Ammon's horn (tissue), 1 donor: ENCODE measurements at places on chromosomes 12 and 14.

DNA sequence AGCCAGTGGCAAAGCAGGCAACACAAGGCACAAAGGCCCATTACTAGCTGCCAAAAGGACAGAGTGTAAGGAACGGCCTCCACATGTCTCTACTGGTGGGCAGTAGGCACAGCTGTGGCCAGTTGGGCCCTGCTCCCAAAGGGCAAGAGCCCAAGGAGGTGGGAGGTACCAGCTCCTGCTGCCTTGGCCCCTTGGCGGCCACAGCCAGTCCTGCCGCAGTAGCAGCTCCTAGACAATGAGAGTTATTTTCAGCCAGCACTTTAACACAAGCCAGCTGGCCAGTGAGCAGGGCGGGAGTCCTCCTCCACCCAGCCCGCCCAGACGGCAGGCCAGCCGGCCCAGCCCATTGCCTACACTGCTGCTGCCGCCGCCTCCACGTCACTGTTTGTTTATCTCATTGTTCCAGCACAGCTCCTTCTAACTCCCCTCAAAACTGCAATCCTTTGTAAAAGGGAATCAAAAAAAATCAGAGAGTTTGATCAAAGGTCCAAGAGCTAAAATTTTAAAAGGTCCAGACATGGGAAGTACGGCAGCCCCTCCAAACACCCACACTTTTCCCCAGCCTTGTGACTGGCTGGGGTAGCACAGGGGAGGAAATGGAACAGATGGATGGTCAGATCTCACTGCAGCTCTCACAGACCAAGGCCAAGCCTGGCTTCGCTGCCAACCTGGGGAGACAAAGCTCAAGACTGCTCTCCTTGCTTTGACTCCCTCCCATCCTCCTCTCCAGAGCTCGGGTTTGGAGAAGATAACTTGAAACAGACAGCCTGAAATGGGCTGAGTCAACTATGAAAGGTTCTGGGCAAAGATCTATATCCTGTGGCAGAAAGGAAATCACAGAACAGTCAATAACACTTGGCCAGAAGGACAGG, 33.5 kb downstream of the FMNL3 start:
- peak; percentile 99 for DNase-seq

DNA sequence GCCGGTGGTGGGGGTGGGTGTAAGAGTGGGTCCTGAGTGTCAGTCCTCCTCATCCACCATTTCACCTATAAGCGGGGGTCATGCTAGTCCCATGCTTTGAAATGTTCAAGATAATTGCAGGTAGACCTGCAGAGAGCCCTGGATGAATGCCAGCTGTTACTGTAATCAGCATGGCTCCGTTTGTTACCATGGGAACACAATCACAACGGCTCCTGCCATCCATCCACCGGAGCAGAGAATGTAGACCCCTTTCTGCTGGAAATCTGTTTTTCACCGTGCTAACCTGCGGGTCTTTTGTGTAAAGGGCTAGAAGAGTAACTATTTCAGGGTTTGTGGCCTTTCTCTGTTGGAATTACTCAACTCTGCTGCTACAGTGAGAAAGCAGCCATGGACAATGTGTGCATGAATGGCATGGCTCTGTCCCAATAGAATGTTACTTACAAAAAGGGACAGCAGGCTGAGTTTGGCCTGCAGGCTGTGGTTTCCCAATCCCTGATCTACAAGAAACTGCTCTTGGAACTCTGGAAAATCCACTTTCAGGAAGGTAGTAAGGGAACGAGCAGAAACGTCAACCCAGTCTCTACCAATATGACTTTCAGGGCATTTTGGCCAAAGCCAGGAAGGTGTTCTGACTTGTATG, 36.1 kb downstream of the KCTD10 start:
- no peak for DNase-seq

GRCh38 chr12:4960030-4960429, 50.3 kb downstream of the KCNA1 start:
- no peak for DNase-seq

DNA sequence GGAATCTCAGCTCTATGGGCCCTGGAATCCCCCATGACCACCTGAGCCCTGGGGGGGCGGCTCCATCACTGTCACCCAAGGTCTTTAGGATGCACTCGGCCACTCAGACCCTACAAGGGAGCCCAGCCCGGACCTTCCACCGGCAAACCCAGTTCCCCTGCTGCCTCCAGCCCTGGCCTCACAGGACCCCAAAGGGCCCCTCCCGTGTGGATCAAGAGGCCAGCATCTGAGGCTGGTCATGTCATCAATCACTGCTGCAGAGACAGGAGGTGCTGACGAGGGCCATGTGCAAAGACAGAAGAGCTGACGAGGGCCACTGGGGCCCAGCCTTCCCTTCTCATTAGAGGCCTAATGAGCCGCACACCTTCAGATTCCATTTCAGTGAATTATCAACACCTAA, 39.0 kb upstream of the SFSWAP start:
- no peak for DNase-seq

GRCh38 chr12:51386351-51386750, 4.9 kb downstream of the GALNT6 start:
- DNase-seq, result no peak

DNA sequence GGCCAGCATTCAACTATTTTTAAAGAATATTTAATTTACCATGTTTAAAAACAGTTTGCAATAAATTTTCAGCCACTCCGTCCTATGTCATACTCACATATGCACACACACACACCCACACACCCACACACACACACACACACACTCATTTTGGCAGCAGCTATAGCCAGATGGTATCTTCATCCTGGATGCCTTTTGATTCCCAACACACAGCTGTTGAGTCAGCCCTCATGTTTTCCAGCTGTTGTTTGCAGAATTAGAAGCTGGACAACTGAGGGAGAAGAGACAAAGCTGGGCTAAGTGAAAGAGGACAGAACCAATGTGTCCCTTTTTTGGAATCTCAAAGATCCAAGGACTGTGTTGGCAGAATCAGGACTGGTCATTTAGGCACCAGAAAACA, 80.0 kb upstream of the EGLN3 start:
- DNase-seq, result peak; percentile 67

DNA sequence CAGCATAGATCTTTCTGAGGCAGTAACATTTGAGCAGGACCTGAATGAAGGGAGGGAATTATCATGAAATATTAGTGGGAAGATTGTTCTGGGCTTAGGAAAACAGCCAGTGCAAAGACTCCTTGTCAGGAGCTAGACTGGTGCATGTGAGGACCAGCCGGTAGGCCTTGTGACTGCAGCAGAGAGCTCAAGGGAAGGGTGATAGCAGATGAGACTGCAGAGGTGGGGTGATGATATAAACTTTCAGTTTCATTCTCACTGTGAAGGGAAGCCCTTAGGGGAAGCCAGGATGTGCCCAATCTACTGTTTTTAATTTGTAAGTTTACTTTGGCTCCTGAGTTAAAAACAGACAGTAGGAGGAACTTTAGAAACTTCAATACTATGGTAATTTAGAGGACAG, 12.4 kb downstream of the IL22 start:
- DNase-seq, result peak; percentile 40

DNA sequence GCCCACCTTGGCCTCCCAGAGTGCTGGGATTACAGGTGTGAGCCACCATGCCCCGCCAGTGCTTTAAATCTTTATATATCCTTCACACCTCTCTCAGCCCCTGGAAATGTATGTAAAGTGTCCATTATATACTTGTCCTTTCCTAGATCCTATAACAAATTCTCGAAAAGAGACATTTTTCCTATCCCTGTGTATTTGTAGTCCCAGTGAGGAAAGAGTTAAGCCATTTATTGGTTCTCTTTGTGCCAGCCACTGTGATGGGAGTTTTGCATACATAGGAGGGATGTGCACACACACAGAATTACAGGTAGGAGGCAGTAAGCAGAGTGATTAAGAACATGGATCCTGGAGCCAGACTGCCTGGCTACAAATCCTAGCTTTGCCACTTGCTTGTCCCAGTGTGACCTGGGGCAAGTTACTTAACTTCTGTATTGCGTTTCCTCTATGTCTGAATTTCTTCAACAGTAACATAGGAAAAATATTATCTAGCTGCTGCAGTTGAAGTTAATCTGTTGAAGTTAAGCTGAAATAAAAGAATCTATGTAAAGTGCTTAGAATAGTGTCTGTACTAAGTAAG, 2.1 kb upstream of the RABGGTA start:
- no peak for DNase-seq

DNA sequence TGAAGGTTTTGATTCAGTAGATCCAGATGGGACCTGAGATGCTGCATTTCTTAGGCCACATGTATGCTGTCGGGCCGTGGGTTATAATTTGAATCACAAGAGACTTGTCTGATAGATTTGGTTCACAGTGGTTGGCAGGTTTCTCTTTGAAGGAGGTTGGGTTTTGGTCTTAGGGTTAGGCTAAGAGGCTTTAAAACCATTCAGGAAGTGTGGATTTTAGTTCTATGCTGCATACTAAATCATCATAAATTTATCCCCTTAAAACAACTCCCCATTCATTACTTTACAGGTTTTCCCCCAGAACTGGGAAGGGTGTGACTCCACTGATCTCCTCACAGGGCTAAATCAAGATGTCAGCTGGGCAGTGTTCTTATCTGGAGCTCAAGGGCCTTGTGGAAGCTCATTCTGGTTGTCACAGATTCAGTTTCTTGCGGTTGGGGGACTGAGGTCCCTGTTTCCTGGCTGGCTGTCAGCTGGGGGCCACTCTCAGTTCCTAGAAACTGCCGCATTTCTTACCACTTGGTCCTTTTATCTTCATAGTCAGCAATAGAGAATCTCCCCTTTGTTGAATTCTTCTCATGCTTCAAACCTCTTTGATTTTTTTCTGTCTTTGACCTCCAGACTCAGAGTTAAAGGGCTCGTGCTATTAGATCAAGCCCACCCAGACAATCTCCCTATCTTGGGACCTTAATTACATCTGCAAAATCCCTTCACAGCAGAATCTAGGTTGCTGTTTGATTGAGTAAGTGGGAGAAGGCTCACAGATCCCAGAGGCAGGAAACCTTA, 20.6 kb upstream of the PCNX1 start:
- DNase-seq, result peak; percentile 59

- no peak for DNase-seq
Measured at GRCh38 chr14:39876916-39877315, 444.7 kb upstream of the FBXO33 start.

DNA sequence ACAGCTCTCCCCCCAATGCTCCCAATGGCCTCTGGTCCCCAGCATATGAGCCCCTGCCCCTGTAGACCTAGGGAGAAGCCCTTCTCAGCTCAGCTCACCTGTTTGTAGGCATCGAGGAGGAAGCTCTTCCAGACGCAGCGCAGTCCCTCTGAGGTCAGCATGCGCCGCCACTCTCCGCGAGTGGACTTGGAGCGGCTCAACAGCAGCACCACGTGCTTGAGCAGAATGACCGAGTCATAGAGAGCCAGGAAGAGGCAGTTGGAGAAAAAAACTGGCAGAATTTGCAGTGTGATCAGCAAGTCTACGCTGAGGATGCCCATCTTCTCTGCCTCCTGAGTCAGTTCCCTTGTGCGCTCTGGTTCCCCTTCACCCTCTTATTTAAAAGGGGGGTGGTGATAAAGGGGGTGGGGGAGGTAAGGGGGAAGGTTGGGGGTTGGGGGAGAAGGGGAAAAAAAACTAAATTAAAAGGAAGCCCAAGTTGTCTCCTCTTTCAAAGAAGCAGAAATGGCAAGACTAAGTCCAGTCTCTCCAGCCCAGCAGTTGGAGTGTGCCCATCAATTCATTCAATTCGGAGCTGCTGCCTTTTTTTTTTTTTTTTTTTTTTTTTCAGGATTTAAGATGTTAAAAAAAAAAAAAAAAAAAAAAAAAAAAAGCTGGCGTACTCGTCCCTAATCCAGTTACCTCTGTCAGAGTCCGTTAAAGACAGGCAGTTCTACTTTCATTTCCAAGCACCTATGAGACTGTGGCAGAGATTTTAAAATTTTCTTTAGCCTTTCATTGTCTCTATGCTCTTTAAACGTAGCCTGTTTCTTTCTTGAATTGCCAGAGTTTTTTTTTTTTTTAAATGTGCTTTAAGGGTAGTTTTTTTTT, at the start of gene DIO2:
TSS of gene DIO2 (minus strand) at position 352 of the 870 bp plus-strand sequence. CDS start at position 320, 32 bp downstream.
- peak; percentile 83 for DNase-seq

DNA sequence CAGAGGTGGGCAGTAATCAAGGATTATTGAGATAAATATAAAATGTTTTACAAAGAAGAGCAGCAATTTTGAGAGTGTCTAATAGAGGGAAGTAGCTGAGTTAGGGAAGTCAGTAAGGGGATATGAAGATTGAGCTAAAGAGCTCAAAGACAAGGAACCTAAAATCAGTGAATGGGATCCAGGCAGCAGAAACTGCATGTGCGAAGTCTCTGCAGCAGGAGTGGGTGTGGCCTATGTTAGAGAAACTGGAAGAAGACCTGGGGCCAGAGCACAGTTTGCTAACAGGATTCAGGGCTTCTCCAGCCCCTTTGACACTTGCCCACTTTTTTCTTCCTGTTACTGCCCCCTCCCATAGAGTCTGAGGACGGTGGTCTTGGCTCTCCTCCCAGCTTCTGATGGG, 36.3 kb upstream of the PLXNC1 start:
- peak; percentile 54 for DNase-seq

- no peak for DNase-seq
Measured at GRCh38 chr14:71344506-71344905, 437.2 kb downstream of the PCNX1 start.

DNA sequence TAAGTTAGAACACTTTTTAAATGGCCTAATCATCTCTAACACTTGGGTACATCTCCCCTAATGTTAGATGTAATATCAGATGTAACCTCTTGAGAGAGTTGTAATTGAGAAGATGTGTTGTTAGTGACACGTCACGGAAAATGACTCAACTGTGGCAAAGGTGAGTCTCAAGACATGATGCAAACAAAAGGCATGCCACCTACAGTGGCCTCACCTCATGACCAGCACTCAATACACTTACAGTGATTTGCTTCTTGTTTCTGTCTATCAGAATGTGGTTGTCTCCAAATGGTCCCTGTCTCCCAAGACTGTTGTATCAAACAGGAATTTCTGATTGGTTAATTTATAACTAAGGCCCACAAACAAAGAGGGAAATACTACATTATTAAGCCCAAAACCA, 91.2 kb downstream of the SLC25A21 start:
- DNase-seq, result no peak

DNA sequence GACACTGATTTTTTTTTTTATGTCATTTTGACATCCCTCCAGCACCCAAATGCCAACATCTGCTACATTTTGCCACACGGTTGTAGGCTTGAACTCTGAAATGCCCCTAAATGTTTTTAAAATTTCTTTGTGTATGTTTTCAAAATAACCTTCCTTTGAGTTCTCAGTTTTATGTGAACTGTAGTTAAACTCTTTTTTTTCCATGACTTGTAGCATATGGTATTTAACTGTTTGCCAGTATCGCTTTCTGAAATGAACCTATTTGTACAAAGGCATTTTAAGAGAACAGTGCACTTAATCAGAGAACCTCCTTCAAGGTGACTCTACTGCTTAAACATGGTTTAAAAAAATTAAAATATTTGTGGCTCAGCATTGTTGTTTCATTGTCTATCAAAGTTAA, 61.5 kb downstream of the PDE3A start:
- no peak for DNase-seq

DNA sequence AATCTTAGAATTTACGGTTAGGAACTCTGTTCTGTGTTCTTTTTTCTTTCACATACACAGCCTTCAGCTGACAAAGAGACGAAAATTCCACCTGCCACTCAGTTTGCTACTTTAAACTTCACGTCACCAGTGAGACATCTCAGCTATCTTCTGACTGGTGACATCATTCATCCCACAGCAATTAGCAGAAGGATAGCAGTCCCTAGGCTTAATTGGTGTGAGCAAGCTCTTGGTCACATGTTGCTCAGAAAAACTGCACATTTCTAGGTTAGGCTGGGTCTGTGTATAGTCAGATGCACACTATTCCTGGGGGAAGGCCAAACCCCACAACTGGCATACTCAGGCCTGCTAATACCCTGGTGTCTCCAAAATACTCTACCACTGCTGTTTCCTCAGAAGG, 23.9 kb downstream of the SLC7A7 start:
- no peak for DNase-seq
